ENCODE measurements at places on chromosomes 6 and 20. TPM values are rescaled to one million over a fixed set of nuclear protein-coding genes. Genes with fewer than 3 reads are reported as not detected.

GRCh38 chr6:15783484-15783883 lies 120.7 kb upstream of the DTNBP1 start:
- no peak for DNase-seq

DNA sequence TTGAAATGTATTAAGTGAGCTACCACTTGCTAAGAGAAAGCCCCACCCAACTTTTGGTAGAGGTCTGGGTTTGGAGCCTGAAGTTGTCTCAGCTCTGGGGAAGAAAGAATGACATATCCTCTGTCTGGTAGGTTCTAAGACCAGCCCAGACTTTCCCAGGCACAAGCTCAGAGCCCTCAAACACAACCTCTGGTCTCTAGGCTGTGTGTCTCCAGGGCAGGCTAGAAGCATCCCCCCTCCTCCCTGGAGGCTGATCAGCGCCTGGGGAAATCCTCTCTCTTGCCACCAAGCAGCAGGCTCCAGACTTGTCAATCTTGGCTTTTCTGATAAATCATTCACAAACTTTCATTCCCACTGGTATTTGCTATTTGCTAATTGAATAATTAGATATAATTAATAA lies 226.5 kb upstream of the CST7 start:
- no peak for DNase-seq

DNA sequence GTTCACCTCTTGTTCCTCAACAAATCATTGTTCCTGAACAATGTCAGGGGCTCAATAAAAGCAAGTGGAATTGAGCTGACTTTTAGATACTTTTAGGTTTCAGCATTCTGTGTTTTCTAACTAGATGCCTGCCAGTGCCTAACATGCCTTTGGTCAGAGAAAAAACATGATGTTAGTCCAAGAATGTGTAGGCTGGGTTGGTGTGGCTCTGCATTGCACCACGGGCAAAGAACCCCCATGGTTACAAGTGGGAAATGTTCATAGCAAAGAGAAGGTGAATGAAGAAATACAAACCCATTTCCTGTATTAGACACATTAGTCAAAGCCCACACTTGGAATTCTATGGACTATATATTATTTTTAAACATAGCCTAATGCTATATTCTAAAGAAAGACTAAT lies 193.3 kb downstream of the TMEM200A start:
- DNase-seq: no peak

- no peak for DNase-seq
Measured at GRCh38 chr6:156952401-156952800, 175.2 kb downstream of the ARID1B start.

DNA sequence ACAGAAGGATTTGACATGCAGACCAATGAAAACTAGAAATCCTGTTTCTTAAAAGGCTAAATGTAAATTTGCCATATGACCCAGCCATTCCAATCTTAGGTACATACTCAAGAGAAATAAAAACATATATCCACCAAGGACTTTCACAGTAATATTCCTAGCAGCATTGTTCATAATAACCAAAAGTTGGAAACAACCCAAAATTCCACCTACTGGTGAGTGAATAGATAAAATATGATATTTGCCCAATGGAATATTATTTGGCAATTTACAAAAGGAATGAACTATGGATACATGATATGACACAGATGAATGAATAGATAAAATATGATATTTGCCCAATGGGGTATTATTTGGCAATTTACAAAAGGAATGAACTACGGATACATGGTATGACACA lies 22.7 kb downstream of the MTCL3 start:
- DNase-seq: no peak

Gene HLA-DPA1
- 0.34 TPM for total RNA-seq

Gene AGER
- 2.2 TPM for total RNA-seq

GRCh38 chr6:23655525-23655924 lies 470.5 kb upstream of the NRSN1 start:
- no peak for DNase-seq

Gene MTFR2
- total RNA-seq: 10.3 TPM

Gene SEL1L2
- total RNA-seq: not detected

GRCh38 chr6:131823276-131823902 lies 15.6 kb downstream of the ENPP1 start:
- no peak for DNase-seq

Gene NEURL2
- 3.1 TPM for total RNA-seq

Gene CD164
- 193 TPM for total RNA-seq

GRCh38 chr20:23282546-23282945 lies 68.0 kb upstream of the NXT1 start:
- DNase-seq: no peak

Gene DYNLT1
- 154 TPM for total RNA-seq

Data from A172 (cell line).